ENCODE measurements at places on chromosomes 3 and 15.

- no peak for DNase-seq
- H3K27me3 ChIP-seq, result peaks cover 4% of the 10 kb centered on the region
- no peak overlapping the region for H3K4me3 ChIP-seq
Measured at GRCh38 chr3:179546814-179547241, 15.9 kb upstream of the ACTL6A start.

DNA sequence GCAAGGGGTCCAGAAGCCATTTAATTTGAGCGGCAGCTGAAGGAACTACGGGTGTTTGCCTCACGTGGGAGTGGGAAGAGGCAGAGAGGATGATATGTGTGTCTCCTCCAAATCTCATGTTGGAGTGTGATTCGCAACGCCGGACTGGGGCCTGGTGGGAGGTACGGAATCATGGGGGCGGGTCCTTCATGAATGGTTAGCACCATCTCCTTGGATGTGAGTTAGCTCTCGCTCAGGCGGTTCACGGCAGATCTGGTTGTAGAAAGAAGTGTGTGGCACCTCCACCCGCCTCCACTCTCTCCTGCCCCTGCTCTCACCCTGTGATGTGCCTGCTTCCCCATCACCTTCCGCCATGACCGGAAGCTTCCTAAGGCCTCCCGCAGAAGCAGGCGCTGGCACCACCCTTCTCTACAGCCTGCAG is 25.4 kb downstream of the XXYLT1 start:
- DNase-seq, result no peak
- H3K4me3 ChIP-seq, result no peak overlapping the region
- peaks cover 4% of the 10 kb centered on the region for H3K36me3 ChIP-seq
- no peaks in the 10 kb centered on the region for H3K27me3 ChIP-seq
- H3K27ac ChIP-seq, result no peak overlapping the region

- no peaks in the 10 kb centered on the region for H3K36me3 ChIP-seq
- DNase-seq, result no peak
- H3K4me3 ChIP-seq, result no peak overlapping the region
Measured at GRCh38 chr15:44813231-44813630, 76.9 kb downstream of the TRIM69 start.

DNA sequence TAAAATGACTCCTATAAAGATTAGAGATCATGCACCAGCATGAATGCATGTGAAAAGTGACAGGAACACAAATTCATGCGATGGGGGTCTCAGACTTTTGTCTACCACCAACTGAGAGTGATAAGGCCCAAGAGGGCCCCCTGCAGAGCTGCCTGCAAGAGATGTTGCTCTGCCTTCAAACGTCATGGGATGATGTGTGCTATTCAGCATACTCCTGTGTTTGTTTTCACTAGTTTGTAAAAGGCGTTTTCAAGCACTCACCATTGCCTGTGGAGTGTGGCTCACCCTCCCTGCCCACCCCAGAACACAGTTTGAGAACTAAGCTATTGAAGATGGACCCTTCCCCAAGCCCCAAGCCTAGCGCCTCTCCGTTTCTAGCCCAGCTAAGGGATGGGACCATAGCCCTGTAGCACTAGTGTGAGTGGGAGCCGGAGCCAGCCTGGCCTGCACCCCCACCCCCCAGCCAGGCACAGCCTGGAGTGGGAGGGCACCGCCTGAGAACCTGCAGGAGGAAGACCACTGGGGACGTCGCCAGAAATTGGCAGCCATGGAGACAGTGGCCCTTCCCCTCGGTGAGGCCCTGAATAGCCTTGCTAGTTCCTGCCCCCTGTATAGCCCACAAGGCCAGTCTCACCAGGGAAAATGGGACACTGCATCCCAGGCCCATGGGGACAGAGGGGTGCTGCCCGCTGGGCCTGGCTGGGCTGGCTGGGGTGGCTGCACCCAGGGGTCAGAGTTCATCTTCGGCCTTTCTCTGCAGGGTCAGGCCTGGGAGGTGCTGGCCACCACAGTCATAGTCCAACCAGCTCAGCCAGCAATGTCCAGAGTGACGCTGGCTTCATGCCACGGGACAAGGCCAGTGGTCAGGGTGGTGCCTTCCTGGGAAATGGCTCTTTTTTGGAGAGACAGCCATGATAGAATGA is 22.6 kb upstream of the KLF13 start:
- H3K4me3 ChIP-seq, result no peak overlapping the region
- DNase-seq, result peak; percentile 11
- H3K36me3 ChIP-seq, result no peaks in the 10 kb centered on the region
- H3K27me3 ChIP-seq, result peaks cover 18% of the 10 kb centered on the region
- H3K27ac ChIP-seq, result no peak overlapping the region
- H3K4me1 ChIP-seq, result peaks cover 16% of the 10 kb centered on the region

- no peaks in the 10 kb centered on the region for H3K4me1 ChIP-seq
- no peak for DNase-seq
- no peak overlapping the region for H3K27ac ChIP-seq
- peaks cover 4% of the 10 kb centered on the region for H3K36me3 ChIP-seq
Measured at GRCh38 chr3:134918441-134918840, 123.4 kb downstream of the EPHB1 start.

DNA sequence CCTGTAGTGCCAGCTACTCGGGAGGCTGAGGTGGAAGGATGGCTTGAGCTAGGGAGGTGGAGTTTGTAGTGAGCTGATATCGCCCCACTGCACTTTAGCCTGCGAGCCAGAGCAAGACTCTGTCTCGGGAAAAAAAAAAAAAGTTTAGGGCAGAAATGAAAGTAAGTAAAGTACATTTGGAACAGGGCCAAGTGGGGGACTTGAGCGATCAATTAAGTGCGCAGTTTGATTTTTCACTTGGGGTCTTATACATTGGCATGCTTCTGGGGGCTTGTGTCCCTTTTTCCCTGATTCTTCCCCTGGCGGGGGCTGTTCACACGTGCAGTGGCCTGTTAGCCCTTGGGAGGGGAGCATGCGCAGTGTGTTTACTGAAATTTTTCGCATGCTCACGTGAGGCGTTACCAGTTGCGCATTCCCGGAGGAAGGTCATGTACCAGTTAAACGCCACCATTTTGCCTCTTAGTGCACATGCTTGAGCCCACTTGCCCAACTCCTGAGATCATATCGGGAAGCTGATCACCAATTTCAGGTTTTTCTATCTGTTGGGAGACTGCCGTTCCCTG is 42.0 kb downstream of the GALNT15 start:
- no peak overlapping the region for H3K27ac ChIP-seq
- no peaks in the 10 kb centered on the region for H3K36me3 ChIP-seq
- no peak for DNase-seq

DNA sequence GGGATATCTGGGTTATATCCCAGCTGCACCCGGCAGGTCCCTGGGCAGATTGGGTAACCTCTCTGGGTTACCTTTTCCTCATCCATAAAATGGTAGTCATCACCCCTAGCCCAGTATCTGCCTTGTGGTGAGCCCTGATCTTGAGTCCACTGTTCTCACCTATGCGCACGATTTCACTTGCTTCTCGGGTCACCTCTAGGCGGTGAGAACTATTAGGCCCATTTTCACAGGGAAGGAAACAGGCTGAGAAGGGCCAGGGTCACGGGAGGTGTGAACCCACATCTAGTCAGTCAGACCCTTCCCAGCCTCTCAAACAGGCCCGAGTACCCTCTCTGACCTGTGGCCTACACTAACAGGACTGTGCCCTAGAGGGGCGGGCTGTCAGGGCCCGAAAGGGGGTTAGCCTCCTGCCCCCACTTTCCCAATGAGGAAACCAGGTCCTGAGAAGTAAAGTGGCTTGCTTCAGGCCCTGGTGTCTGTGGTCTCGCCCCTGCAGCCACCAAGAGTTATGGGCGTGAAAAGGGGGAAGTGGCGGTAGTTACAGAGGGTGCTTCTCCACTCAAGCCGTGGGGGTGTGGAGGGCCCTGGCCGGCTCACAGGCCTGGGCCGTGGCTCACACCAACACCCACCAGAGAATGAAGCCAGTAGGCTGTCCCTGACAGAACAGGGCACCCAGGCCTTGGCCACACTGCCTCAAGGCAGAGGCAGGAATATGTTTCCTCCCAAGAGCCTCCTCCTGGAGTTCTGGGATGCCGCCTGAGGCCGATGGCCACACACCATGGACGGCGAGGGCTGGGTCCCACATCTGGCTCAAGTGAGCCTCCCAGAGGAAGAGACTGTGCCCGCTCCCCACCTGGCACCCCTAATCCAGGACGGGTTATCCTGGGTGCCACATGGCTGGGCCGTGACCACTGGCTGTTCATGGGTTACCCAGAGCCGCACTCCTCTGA is 19.5 kb downstream of the PSTPIP1 start:
- H3K27me3 ChIP-seq, result no peaks in the 10 kb centered on the region
- H3K27ac ChIP-seq, result peak overlapping the region; percentile 97
- peaks cover 26% of the 10 kb centered on the region for H3K36me3 ChIP-seq
- no peak for DNase-seq
- H3K4me1 ChIP-seq, result peaks cover 95% of the 10 kb centered on the region

- no peak overlapping the region for H3K27ac ChIP-seq
- H3K4me3 ChIP-seq, result no peak overlapping the region
- peaks cover 2% of the 10 kb centered on the region for H3K36me3 ChIP-seq
Measured at GRCh38 chr3:123587401-123587800, 2.5 kb upstream of the HACD2 start.

GRCh38 chr15:95085056-95085455 is 853.7 kb downstream of the MCTP2 start:
- no peak overlapping the region for H3K27ac ChIP-seq
- H3K36me3 ChIP-seq, result peaks cover 2% of the 10 kb centered on the region
- H3K4me3 ChIP-seq, result no peak overlapping the region
- no peak for DNase-seq
- H3K27me3 ChIP-seq, result no peaks in the 10 kb centered on the region
